H4 (cell line): ENCODE measurements at places on chromosomes 7 and 10.

- DNase-seq = no peak
These were observed 126.7 kb downstream of the RGS10 start for GRCh38 chr10:119415536-119416503.

GRCh38 chr10:22615819-22616499, 98.4 kb downstream of the PIP4K2A start:
- DNase-seq = peak; percentile 48

DNA sequence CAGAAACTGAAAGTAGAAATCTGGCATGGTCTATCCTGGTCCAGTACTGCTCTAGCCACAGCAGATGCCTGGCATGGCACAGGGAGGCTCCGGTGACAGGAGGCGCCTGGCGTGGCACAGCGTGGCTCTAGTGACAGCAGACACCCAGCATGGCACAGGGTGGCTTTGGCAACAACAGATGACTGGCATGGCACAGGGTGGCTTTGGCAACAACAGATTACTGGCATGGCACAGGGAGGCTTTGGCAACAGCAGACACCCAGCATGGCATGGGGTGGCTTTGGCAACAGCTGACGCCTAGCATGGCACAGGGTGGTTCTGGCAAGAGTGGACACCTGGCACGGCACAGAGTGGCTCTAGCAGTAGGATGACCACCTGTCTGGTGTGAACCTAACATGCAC, 480.5 kb upstream of the FOXK1 start:
- no peak for DNase-seq

GRCh38 chr10:77643795-77644468, 6.3 kb upstream of the KCNMA1 start:
- DNase-seq = peak; percentile 74

DNA sequence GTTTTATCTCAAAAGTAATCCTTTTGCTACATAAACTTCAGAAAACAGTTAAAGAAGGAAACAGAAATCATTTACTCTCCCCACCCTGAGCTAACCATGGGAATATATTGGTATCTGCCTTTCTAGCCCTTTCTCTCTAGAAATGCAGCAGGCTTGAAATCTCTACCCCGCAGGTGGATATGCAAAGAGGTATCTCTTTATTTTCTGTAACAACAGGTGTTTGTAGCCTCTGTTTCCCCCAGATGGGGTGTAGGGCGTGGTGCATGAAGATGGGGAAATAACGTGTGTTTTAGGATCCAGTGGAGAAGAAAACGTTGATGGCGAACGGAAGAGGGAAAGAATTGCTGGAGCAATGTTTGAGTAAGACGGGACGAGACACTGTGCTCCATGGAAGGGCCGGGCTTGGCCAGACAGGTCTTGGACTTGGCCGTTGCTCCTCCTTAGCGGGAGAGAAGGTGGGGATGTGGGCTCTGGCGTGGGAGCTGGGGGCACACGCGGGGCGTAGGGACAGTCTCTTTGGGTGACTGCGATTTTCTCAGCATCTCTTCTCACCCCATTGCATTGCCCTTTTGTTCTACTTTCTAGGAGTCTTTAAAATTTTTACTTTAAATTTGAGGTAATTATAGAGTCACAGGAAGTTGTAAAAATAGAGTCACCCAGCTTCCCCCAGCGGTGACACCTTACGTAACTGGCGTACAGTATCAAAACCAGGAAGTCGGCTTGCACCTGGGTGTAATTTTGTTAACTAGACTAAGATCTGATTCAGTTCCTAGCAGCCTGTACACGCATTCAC, 82.9 kb downstream of the ELFN1 start:
- DNase-seq = no peak

DNA sequence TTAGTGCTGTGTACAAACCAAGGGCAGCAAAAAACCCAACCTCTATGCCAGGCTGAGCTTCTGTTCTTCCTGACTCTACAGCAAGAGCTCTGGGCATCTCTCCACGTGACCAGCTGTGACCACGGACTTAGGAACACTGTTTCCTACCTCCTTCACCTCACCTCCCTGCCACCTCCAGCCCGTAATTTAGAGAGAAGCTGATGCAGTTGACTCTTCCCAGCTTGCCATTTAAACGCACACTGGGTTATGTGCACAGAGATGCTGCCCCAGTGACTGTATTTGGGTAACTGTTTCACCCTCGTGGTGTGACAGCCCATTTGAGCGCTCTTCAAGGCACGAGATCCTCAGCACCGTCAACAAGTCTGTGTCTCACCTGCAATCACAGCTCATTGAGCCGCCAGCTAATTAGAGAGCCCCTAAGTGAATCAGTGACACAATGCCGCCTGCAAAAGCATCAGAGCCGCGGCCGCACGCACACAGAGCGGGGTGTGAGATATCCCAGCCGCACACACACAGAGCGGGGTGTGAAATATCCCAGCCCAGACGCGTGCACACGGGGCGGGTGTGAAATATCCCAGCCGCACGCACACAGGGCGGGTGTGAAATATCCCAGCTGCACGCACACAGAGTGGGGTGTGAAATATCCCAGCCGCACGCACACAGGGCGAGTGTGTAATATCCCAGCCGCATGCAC, 319.7 kb downstream of the PTPRN2 start:
- DNase-seq = no peak

GRCh38 chr7:93601363-93601762, 26.8 kb upstream of the CALCR start:
- DNase-seq = no peak

DNA sequence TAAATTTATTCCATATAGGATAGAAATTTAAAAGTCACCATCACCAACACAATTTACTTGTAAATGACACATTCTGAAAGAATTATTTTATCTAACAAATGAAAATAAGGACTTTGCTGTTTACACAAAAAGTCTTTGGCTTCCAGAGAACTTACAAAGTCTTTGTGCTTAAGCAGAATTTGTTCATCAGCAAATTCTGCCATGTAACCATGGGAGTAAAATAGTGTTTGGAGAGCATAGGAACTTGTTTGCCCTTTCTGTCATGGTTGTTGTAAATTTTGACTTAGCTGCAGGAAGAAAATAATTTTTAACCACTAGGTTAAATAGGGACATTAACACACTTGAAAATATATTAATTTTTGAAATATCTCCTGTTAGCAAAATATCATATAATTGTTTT, 15.2 kb downstream of the FGL2 start:
- no peak for DNase-seq

GRCh38 chr7:29019387-29019786, 61.3 kb upstream of the TRIL start:
- no peak for DNase-seq

GRCh38 chr7:47419471-47419870, 162.4 kb downstream of the TNS3 start:
- no peak for DNase-seq

DNA sequence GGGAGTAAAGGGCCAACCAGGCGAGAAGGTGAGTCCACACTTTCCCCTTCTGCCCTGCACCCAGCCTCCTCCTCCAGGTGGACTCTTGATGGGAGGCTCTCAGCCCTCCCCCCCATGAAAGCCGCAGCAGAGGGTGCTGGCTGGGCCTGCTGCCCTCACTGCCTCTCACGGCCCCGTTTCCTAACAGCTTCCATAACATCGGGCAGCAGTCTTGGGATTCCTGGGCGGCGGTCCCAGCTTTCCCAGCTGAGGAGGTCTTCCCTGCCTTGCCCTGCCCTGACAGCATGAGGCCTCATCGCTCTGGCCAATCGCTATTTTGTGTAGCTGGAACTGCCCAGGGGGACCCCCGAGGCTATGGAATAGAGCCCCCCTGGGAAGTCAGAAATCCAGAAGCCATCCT, 76.3 kb downstream of the COL13A1 start:
- no peak for DNase-seq

DNA sequence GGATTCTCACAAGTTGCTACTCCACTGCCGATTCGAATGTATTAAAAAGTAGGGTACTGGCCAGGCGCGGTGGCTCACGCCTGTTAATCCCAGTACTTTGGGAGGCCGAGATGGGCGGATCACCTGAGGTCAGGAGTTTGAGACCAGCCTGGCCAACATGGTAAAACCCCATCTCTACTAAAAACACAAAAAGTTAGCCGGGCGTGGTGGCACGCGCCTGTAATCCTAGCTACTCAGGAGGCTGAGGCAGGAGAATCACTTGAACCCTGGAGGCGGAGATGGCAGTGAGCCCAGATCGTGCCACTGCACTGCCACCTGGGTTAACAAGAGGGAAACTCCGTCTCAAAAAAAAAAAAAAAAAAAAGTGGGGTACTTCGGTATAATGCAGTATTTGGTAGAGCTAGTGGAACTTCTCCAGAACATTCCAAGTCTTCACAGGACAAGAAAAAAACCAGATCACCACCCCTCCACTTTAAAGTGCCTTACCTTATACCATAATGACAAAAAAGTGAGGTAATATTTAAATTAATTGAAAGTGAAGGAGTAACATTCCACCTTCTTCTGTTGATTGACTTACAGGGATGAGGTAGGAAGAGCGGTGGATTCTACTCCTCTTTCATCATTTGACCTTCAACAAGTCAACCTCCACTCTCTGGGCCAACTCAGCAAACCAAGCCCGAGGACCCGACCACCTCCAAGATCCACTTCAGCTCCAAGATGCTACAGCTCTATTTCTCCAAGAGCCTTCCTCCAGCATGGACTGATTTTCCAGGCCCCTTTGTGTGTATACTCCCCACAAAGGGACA, 2.0 kb downstream of the BAZ1B start:
- no peak for DNase-seq

DNA sequence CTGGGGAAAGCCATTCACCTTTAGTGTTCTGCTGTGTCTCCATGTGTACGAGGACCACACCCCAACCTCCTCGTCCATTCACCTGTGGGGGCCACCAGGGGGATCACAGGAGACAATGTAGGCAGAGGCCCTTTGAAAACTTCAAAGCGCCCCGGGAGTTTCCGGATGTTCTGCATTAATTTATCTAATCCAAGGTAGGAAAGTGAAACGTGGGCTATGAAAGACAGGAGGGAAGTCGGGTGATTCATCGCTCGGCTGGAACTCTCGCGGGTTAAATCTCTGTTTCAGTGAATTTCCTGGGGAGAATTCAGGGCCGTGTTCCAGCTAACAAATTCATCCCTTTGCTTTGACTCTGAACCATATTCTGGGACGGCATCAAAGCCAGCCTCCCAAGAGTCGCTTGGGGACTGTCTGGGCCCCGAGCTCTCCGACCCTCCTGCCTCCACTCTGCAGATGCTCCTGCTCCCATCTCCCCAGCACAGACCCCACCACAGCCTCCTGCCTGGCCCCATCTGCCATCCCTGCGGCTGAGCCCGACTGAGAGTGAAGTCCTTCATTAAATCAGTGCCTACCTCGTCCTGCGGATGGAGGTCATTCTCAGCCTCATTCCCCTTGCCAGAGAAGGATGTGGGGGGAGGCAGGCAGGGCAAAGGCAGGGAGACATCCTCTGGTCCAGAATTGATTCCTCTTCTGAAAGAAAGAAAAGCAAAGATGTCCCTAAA, 114.1 kb upstream of the CARD11 start:
- DNase-seq = no peak

DNA sequence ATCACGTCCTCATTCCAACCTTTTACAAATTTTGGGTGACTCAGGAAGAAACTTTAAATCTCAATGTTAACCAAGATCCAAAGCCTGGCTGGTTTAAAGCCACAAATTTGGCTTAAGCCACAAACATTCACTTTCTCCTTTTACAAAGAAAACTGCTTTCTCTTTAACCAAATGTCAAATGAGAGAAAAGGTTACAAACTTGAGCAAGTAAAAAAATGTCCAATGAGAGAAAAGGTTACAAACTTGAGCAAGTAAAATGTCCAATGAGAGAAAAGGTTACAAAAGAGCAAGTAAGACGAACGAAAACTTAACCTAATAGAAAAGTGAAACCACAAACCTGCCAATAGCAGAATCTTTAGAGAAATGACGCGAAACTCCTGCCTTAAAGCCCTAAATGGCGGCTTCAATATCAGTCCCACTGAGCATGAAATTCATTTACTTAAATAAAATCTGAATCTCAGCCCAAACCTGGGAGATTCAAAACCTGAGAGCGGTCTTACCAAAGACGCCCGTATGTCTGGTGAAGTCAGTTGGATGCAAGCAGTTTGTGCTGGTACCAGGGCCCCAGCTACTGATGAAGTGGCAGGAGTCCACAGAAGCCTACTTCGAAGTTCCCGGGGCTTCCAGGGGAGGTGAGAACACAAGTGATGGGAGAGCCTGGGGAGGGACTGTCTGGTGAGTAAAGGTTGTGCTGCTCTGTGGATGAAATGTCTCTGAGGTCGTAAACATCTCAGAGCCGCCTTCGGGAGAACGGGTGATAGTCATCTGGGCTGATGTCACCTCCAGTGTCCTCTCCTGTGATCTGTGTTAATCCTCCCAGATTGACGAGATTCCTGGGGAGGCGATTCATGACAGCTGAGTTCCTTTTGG, 74.6 kb downstream of the PAXIP1 start:
- DNase-seq = peak; percentile 83

GRCh38 chr7:100509231-100509630, 25.5 kb downstream of the NYAP1 start:
- DNase-seq = peak; percentile 70

DNA sequence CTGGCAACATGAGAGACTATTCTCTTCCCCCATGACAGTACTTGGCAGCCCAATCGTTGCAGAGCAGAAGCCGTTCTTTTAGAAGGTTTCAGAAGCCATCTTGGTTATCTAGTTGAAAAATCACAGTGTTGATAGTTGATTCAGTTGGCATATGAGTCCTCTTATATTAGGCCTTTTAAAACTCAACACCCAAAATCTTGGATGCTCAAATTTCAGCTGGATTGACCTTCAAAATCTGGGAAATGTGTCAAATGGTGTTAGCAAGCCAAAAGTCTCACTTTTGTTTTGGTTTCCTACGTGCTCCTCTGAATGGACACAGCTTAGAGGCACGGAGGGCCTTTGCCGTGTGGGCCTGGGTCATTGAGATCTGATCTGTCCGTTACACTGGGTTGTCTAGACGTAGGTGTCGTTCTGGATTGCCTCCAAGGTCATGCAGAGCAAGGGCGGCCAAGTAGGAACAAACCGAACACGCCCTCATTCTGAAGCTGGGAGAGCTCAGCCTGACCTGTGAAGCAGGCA, 59.3 kb upstream of the BMPER start:
- DNase-seq = no peak

DNA sequence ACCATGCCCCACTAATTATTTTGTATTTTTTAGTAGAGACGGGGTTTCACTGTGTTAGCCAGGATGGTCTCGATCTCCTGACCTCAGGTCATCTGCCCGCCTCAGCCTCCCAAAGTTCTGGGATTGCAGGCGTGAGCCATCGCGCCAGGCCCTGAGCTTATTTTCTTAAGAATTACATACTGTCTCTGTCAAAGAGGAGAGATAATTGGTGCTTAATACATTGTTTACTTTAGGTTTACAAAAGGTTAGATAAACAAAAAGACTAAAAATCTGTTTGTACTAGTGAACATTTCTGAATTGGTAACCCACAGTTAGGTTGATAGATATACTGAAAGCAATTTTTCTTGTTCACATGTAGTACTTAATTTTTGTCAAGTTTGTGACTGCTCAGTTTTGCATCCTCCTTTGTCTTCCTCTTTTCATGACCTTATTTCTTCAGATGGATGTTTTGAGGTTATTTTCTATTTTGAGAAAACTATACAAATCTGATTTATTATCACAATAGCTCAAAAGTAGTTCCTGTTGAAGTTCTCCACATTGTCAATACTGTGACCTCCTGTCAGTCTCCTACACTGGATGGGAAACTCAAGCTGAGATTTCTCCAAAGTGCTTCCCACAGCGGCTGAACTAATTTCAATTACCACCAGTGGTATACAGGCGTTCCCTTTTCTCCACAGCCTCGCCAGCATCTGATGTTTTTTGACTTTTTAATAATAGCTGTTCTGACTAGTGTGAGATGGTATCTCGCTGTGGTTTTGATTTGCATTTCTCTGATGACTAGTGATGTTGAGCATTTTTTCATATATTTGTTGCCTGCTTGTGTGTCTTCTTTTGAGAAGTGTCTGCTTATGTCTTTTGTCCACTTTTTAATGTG, 22.5 kb downstream of the HHEX start:
- DNase-seq = no peak
